ENCODE measurements at places on chromosomes 4 and X.

GRCh38 chr4:42789041-42789567 lies 103.4 kb upstream of the GRXCR1 start:
- no peak for DNase-seq

DNA sequence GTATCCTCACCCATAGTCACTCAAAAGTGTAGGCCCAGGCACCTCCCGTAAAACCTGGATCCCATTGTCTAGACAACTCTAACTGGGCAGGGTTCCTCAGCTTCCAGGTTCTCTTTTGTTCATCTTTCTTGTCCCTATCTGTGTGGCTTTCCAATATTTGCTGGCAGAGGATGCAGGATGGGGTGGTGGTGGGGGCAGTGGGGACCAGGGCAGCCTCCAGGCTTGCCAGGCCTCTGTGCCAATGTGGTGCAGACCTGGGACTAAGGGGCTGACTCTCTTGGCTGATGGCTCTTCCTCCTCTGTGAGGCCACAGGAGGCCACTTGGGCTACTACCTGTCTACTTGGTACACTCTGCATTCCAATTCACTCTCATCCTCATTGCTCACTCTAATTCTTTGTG lies 76.4 kb downstream of the NBDY start:
- DNase-seq: no peak

GRCh38 chr4:155696726-155697125 lies 30.1 kb downstream of the GUCY1A1 start:
- no peak for DNase-seq

- no peak for DNase-seq
These were observed 127.7 kb downstream of the COL4A6 start for GRCh38 chrX:108310506-108310905.

GRCh38 chr4:76489686-76490161 lies 54.7 kb downstream of the SHROOM3 start:
- DNase-seq: no peak

DNA sequence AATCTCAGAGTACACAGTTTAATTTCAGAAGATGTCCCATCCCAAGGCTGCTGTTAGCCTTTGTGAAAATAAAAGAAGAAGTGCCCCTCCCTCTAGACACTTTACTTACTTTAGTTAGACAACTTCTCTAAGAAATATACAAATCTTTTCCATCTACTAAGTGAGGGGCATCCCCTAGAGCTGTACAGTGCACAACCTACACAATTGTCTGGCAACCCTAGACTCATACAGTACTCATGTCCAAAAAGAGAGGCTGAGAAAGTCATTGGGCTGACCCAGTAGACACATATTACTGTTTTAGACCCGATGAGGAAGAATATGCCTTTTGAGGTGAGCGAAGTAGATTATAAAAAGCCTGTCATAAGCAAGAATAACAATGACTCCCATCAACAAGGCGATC lies 297.6 kb downstream of the IDS start:
- DNase-seq: no peak
